ENCODE measurements at places on chromosomes 1 and 21.

- no peak for DNase-seq
These were observed 2.3 kb downstream of the IL6R start for GRCh38 chr1:154407198-154408091.

DNA sequence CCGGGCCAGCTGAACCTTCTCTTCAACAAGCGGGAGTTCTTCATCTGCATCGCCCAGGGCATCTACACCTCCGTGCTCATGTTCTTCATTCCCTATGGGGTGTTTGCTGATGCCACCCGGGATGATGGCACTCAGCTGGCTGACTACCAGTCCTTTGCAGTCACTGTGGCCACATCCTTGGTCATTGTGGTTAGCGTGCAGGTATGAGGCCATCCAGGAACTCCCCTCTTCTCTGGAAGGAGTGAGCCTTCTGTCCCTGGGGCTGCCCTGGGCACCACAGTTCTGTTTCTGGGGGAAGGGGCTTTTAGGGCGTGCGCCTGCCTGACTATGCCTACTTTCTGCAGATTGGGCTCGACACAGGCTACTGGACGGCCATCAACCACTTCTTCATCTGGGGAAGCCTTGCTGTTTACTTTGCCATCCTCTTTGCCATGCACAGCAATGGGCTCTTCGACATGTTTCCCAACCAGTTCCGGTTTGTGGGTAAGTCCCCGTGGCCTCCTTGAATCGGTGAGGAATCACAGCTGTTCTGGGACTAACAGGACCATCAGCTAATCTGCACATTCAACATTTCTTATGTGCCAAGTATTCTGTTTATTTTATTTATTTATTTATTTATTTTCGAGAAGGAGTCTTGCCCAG is 21.1 kb downstream of the ATP8B2 start:
- DNase-seq: no peak

DNA sequence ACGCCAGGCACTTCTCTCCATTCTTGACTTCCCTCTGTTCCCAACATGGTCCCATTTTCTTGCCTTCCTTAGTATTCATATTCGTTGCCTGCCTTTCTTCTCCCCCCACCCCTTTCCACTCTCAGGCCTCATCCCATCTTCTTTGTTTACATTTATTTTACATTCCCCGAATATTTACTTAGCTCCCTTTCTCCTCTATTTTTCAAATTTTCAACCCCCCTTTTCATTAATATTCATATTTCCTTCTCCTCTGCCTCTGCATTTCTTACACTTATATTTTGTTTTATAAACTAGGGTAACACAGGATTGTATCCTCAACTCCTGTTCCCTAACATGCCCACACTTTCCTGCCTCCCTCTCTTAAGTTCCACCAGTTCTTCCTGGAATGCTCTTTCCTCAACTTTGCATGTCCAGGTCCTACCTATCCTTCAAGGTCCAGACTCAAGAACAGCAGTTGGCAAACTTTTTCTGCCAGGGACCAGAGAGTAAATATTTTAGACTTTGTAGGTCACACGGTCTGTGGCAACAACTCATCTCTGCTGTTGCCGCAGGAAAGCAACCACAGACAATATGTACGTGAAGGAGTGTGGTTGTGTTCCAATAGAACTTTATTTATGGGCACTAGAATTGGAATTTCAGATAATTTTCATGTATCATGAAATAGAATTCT is 29.8 kb upstream of the A3GALT2 start:
- no peak for DNase-seq

DNA sequence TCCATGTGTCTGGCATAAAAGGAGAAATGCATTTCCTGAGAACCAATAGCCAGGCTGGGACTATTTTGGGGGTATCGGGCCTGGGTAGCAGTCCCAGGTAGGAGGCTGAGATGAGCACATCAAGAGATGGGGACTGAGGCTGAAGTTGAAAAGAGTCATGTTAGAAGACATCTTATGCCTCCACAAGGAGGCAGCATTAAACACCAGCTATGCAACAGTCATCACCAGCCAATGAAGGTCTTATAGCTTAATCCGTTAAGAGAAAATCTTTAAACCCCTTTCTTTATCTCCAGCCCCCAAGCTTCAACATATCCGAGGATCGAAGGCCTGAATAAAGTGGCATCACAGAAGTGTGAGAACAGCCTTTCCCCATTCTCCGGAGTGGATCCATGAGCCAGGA is 640.7 kb upstream of the PTBP2 start:
- no peak for DNase-seq

GRCh38 chr1:117501281-117501680 is 104.6 kb upstream of the TENT5C start:
- DNase-seq: no peak

- no peak for DNase-seq
These were observed 130.7 kb downstream of the MACF1 start for GRCh38 chr1:39335216-39335615.
